GM10248 (cell line): ENCODE measurements at places on chromosomes 3 and 15.

DNA sequence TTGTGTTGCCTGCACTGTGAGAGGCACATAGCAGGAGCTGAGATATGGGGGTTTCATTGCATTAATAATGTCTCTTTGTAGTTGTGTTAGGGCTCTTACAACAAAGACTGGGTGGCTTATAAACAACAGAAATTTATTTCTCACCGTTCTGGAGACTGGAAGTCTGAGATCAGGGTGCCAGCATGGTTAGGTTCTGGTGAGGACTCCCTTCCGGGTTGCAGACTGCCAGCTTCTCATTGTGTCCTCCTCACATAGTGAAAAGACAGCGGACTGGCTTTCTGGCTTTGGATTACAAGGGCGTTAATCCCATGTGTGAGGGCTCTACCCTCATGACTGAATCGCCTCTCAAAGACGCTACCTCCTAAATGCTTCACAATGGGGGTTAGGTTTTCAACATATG is 20.6 kb downstream of the TMEM108 start:
- no peak for DNase-seq

DNA sequence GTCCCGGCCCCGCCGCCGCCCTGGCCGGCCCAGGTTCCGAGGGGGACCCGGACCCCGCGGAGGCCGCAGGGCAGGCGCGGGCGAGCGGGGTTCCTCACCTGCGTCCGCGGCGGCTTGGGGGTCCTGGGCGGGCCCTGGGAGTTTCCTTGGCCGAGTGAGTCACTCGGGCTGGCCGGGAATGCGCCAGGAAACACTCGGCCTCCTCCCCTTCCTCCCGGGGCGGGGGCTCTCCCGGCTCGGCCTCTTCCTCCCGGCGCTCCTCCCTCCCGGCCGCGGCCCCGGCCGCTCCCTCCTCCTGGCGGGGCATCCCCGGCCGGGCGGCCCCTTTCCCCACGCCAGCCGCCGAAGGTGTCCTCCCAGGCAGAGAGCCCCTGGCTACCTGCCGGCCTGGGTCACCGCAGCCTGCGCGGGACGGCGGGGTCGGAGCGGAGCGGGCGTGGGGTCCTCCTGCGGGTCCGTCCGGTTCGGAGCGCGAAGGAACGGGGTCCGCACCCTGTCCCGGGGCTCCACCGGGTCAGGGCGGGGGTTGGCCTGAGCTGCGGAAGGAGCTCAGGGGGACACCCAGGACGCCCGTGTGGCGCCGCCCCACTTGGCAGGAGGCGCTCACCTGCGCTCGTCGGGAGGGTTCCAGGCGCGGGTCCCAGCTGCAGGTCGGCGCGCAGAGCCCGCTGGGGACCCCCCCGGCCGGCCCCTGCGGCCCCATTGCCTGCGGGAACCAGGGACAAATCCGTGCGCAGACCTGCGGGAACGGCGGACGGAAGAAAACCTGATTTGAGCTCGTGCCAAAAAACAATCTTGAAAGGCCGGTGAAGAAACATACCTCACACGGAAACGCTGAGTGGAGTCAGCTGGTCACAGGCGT is at the start of gene CYFIP1:
Gene CYFIP1 (minus strand): TSS at position 180 of the 862 bp plus-strand sequence. CDS start 33,083 bp downstream, outside the sequence.
- DNase-seq, result peak; percentile 88

- no peak for DNase-seq
These were observed 45.4 kb downstream of the EPHB1 start for GRCh38 chr3:134840459-134840858.

DNA sequence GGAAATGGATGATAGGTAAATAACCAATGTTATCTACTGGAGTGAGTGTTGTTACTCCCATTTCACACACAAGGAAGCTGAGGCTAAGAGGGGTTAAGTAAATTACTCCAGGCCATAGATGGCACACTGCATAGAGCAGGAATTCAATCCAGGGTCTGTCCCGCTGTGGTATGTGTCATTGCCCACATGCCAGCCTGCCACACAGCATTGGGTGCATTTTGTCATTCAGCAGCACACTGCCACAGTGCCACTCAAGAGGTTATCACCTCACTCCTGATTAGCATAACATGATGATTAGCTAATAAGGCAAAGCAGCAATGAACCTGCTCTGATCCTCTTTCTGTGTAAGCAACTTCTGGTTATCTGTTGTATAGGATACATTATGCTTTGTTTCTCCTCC is 157.4 kb upstream of the CTNNB1 start:
- DNase-seq, result no peak

GRCh38 chr3:52860424-52860768 is 25.6 kb upstream of the MUSTN1 start:
- no peak for DNase-seq

DNA sequence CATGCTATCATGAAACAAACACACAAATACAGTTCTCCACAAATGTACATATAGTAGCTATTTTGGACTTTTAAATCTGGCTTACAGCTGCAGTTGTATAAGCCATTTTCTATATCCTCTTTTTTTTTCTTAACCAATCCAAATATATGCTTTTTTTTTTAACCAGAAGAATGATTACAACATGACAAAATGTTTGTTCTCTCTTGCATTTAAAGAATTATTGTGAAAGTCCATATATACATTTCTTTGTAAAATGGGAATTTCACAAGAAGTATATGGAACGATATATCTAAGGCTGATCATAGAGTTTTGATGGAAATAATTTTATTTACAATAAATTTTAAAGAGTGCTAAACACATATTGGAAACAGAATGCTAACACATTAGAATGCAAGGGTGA is 95.6 kb downstream of the CD200R1L start:
- no peak for DNase-seq

DNA sequence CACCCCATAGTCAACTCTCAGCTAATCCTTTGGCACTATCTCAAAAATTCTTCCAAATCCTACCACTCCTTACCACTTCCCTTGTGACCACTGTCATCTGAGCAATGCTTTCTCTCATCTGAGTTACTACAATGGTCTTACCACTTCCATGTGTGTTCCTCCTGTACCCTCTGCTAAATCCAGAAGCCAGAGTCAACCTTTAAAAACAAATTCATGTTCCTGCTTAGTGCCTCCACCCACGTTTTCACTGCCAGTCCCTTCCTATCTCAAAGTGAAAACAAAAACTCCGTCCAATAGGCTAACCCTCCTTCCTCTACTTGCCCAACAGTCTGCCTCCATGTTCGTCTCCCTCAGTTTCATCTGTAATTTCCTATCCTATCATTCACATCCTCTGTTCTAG is 109.0 kb downstream of the ADAMTS9 start:
- DNase-seq, result no peak

GRCh38 chr3:197513953-197514785 is 41.6 kb downstream of the BDH1 start:
- DNase-seq, result no peak

GRCh38 chr3:71931922-71932321 is 147.0 kb upstream of the PROK2 start:
- DNase-seq, result no peak

- no peak for DNase-seq
These were observed 13.4 kb upstream of the MFSD1 start for GRCh38 chr3:158788446-158788845.

DNA sequence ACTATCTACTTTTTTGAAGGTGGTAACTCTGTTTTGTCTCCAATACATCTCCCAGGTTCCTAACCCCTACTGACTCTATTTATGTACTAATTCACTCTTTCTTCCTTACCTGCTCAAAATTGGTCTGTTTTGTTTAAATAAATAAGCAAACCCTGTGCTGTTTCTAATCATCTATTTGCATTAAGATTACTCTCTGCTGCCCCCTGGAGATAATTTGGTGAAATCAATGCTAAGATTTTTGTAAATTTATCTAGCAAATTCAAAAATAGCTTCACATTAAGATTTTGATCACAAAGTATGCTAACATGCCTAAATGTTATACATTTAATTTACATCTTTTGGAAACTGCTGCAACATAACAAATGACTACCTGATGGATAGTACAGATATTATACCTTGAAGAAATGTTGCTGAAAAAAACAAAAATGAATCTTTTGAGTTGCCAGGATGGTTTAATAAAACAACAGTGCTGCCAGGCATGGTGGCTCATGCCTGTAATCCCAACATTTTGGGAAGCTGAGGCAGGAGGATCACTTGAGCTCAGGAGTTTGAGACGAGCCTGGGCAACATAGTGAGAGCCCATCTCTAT is 4.4 kb upstream of the CD200R1 start:
- no peak for DNase-seq

DNA sequence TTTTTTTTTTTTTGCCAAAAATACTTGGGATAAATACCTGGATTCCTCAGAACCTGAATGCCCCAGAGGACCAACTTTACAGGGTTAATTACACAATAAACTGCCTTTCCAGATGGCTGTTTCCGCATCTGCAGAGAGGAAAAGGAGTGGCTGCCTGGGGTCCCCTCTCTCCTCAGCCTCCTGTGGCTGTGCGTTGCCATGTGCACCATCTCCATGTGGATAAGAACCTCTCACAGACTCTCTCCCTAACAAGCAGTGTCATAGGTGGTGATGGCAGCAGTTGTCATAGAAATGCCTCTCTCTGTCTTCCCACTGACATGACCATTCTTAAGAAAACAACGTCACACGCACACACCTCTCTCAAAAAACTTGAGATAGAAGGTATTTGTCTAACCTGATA is 179.4 kb downstream of the RPLP1 start:
- no peak for DNase-seq

GRCh38 chr3:44950275-44950734 is 25.7 kb downstream of the ZDHHC3 start:
- no peak for DNase-seq

- DNase-seq, result no peak
These were observed 241.0 kb upstream of the NR2F2 start for GRCh38 chr15:96089405-96090058.

GRCh38 chr15:63041974-63042876 is at the start of gene TPM1:
Gene TPM1, plus strand, starts transcription at chr15:63042747. Its CDS starts 83 bp downstream, at chr15:63042830.
- DNase-seq, result peak; percentile 28

DNA sequence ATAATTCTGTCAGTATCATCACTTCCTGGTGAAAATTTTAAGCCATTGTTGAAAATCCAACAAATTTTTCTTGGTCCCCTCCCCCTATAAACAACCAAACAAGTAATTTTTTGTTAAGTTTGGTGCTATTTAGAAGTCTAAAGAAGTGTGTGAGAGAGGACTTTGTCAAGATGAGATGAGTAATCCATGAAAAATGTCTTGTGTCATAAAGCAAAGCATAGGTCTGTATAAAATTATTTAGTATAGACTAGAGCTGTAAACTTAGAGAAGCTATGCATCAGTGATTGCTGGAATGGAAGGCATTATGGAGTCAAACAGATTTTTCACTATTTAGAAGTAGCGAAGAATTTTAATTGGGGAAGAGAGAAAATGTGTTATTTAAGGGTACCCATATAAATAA is 31.4 kb downstream of the MAPK6 start:
- DNase-seq, result no peak

GRCh38 chr3:143081844-143082778 is 37.5 kb upstream of the CHST2 start:
- DNase-seq, result peak; percentile 56

GRCh38 chr3:31025541-31025940 is 131.1 kb upstream of the GADL1 start:
- DNase-seq, result no peak

DNA sequence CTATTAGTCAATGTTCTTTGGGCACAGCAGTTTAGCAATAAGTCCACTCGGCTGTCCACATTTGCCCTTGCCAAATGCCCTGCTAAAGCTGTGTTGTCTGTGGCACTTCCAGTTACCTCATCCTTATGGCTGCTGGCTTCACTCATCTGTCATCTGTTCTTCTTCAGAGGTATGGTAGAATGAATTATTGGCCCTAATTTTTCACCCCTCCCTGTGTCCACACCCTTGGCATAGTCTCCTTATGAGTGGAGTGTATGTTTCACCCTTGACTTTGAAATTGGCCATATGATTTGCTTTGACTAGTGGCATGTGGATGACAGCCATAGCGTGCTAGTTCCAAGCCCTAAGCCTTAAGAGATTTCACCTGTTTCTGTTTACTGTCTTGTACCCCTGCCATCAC is 72.1 kb upstream of the EPHB1 start:
- no peak for DNase-seq

DNA sequence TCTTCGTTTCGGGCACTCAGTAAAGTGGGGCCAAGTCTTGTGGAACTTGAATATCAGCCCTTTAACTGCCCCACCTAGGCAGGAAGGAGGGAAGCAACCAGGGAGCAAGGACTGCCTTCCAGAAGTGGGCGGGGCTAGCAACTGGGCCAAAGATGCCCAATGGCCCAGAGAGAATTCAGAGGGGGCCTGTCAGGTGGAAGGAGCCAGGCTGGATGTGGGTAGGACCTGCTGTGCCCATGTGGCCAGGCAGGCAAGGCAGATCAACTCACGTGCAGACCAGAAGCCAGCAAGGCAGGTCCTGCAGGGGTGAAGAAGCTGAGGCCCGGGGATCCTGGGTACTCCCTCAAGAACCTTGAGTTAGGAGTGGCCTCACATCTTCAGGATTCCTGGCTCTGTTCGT is 5.5 kb downstream of the MAP6D1 start:
- no peak for DNase-seq

GRCh38 chr3:47374587-47374986 is 6.2 kb upstream of the PTPN23 start:
- no peak for DNase-seq

DNA sequence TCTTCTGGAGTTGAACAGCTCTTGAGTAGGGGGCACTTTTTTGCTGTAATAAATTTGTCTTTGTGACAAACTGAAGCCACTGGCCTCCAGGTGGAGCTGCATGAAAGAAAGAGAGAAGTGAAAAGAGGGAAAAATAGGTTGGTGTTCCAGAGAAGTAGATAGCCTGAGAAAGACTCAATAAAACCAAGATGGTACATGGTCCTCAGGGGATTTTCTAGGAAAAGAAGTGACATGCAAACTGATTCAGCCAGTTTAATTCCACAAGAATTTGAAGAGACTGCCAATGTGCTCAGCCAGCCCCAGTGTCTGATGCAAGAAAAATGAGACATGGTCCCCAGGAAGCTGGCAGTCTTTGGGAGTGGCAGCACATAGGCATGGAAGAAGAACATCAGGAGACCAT is 152.7 kb downstream of the CD47 start:
- DNase-seq, result no peak

- no peak for DNase-seq
These were observed 88.5 kb upstream of the PFN2 start for GRCh38 chr3:150059241-150059640.

GRCh38 chr3:129230311-129231019 is 18.9 kb upstream of the COPG1 start:
- DNase-seq, result no peak

- DNase-seq, result no peak
These were observed 4.9 kb downstream of the LPP start for GRCh38 chr3:188158731-188159310.
